ENCODE measurements at places on chromosomes 1 and 21.

DNA sequence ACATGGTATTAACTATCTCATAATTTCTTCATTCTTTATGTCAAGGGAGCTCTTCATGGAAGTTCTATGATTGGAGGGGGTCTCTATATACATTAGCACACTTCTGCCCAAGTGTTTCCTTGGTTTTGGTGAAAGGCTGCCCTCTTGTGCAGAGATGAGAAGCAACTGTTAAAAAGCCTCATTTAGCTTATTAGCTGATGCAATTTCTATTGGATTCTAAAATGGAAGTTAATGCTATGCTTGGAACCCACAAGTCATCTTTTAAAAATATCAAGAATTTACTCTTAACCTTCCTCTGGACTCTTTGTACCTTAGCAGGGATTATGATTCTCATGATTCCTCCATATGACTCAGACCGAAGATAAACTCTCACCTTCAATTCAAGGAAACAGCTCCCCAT is 328.9 kb downstream of the PTBP2 start:
- no peak for DNase-seq

- DNase-seq, result no peak
These were observed 187.2 kb upstream of the PTGFR start for GRCh38 chr1:78303620-78304019.

DNA sequence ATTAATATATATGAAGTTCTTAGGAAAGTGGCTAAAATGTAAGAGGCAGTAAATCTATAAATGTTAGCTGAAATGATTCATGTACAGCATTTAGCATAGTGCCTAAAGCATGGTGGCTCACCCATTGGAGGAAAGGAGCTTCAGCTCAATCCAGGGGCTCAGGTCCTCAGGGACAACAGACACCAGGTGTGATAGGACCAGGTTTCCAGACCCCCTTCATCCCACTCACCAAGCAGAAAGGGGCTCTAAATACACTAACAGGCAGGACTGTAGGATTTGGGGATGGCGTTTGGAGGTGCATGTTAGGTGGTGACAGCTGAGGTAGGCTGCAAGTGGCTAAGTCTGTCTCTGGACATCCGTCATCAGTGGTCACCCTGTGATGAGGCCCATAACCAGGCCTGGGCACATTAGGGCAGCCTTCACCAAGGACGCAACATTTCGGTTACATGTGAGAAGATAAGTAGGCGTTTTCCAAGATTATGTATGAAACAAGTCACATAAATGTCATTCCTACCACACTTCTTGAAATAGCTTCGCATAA is 233.1 kb downstream of the C1orf94 start:
- DNase-seq, result no peak

- no peak for DNase-seq
These were observed 36.9 kb downstream of the RPS6KC1 start for GRCh38 chr1:213087911-213088310.

DNA sequence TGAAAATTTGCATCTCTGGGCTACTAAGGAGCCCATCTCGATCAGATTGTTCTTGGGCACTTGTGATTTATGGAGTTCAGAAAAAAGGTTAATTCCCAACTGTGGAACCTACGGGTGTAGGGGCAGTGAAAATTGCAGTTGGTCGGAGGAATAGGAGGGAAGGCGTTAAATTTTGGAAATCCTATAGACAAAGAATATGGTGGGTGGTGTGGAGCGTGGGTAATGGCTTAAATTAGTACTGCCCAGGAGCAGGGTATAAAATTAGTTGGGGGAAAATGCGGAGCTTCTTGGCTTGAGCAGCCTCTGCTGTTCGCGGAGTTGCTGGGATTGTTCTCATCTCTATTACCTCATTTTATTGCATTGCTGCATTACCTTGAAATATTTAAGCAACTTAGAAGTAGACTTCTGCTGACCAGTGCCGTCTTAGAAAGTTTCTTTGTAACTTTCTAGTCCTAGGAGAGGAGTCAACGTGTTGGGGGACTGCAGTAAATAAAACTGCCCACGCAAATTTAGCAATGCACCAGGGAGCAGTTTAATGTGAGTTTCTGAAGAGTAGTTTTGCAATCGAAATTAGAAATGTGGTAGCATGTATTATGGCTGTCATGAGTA is 514 bp downstream of the S1PR1 start:
- DNase-seq, result no peak

- no peak for DNase-seq
These were observed 49.7 kb upstream of the RAP1A start for GRCh38 chr1:111569913-111570312.

GRCh38 chr1:248686815-248687214 is 15.8 kb downstream of the OR14I1 start:
- DNase-seq, result peak; percentile 20

- DNase-seq, result no peak
These were observed 77.8 kb downstream of the ADGRL2 start for GRCh38 chr1:81878538-81878937.

DNA sequence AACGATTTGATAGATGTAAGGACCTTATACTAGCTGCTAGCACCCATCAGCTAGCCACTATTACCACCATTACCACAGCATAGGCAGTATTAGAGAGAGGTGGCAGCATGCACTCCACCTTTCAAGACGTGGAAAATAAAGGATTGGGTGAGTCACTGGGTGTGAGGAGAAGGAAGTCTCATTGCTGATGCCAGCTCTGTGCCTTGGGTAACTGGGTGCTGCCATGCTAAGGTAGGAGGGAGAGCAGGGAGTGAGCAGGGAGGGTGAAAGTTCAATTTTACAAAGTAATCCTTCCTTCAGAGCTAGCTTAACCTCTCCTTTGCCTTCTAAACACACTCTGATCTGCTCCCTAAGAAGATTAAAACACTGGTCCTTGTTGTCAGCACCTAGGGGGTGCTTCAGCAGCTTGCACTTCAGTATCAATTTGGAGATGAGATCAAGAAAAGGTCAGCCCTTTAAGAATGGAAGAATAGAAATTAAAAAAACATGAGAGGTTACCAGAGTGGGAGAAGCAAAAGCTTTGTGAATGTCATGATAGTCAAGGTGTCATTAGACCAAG is 1.8 kb upstream of the LIN9 start:
- DNase-seq, result no peak

GRCh38 chr1:160354388-160354985 is 11.3 kb downstream of the NCSTN start:
- peak; percentile 16 for DNase-seq

- no peak for DNase-seq
These were observed 20.2 kb downstream of the PLEKHA6 start for GRCh38 chr1:204339541-204339940.

DNA sequence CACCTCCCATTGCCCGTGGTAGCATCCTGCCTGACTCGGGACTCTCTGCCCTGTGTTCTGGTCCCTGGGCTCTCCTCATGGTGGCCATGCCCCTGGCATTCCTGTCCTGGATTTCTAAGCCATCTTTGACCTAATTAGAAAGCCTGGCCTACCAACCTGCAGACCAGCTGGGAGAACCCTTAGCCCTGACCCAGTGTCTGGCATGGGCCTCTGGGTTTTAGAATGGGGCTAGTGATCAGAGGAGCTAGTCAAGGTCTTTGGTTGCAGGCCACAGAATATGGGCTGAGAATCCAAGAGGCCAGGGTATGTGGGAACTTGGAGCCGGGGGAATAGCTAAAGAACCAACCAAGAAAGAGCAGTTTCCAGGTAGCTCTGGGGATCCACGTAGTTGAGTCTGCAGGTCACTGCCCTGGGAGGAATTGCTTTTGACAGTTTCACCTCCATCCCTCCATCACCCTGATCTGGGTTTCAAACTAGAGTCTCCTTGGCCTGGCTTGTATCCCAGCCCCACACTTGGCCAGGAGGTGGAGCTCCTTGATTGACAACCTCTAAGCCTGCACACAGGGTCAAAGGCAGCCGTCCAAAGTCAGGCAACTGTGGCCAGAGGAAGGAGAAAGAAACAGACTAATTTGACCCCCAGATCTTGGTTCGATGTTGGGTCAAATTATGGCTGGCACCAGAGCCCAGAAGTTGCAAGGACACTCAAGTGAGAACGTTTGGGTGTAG is 54.7 kb upstream of the ABCG1 start:
- peak; percentile 68 for DNase-seq

DNA sequence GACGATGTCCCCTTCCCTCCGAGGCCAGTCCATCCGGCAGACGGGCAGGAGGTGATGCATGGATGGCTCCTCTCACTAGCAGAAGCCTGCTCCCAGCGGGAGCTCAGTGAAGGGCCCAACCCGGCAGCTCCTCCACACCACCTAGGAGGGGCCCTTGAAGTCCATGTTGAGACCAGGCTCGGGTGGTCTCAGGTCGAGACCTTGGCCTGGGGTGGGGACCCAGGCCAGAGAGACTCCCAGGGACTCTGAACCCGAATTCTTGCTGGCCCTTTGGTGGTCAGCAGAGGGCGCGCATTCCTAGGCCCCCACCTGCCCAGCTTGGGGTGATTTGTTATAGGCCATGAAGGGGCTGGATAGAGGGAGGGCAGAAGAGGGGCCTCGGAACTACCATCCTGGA is 642 bp upstream of the NT5C1A start:
- peak; percentile 33 for DNase-seq
